NCI-H446 (cell line): ENCODE measurements at places on chromosomes 5 and 9.

GRCh38 chr5:34771076-34771475, 67.9 kb upstream of the TTC23L start:
- no peak for DNase-seq

DNA sequence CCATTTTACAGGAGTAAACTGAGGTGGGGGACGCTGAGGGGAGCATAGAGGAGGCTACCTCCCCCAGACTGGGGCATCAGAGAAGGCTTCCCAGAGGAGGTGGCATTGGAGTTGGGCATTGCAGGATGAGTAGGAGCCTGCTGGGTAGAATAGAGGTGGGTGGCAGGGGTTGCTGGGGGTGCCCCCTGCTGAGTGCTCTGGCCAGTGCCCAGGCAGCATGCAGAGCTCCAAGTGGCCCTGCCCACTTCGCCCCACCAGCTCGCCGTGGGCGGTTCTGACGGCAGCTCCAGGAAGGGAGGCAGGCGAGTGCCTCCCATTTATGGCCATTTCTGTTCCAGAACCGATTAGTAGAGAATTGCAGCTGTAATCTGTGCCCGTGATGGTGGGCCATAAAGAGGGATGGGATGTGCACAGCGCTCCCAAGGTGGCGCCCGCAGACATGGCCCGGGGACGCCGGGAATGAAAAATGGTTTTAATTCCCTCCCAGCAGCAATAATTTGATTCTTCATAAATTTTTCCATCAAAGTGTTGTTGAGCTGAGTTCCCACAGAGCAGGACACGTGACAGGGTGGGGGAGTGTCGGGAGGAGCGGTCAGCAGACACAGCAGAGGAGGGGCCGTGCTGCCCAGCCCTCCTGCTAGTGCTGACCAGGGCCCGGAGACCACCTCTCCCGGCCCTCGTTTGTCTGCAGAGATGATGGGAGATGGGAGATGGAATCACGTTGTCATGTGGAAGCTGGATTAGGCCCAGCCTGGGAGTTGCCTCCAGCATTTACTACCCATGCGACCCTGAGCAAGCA, 75.5 kb downstream of the LMX1B start:
- no peak for DNase-seq

DNA sequence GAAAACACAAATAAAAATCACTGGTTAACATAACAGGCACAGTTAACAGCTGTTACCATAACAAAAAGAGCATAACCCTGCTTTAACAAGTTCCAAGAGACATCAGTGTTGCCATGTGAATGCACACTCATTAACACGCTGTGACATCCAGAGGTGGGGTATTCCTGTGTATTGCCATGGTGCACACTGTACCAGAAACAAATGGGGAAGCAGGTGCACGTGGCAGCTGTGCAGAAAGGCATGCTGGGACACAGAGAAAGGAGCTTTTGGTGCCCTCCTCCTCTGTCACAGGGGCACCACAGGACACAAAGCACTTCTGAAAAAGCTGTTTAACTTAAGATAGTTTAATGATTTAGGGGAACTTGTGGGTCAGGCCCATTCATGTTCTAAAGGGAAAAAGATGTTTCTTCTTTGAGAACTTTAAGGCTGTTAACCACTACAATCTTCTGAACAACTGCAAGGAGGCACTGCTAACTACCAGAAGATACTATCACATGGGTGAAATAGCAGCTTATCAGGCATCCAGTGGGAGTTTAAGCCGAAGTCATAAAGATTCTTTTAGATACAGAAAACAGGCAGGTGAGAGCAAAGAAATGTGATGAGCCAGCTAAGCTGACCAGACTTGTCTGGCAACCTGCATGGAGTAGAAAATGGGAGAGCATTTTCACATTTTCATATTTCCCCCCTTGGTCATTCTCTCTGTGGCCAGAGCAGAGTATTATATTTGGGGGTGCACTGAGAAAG, 56.4 kb upstream of the GOLPH3 start:
- DNase-seq, result no peak

DNA sequence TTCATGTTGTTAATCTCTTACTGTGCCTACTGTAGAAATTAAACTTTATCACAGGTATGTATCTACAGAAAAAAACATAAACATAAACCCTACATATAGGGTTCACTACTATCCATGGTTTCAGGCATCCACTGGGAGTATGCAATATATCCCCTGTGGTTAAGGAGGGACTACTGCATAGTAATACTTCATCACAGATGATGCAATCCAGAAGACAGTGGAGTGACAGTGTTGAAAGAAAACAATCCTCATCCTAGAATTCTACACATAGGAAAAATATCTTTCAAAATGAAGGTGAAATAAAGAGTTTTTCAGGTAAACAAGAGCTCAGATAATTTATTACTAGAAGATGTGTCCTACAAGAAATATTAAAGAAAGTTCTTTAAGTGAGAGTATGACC, 105.9 kb downstream of the HOMER1 start:
- DNase-seq, result no peak

- DNase-seq, result no peak
Observed at GRCh38 chr9:127051881-127052595, 70.4 kb downstream of the ANGPTL2 start.
